Stimulated activated CD4-positive, alpha-beta T cell treated with anti-CD3 and anti-CD28 coated beads, Interleukin-1b, Interleukin-23, amount 100 ng/mL, for 4 hours (primary cell): ENCODE measurements at places on chromosomes 3 and 15.

DNA sequence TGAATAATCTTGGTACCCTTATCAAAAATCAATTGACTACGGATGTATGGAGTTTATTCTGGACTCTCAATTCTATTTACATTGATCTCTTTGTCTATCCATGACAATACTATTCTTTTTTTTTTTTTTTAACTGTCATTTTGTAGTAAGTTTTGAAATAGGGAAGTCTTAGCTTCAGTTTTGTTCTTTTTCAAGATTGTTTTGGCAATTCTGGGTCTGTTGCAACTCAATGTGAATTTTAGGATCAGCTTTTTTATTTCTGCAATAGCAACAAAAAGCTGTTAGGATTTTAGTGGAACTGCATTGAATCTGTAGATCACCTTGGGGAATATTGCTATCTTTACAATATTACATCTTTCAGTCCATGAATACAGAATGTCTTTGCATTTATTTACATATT lies 21.4 kb downstream of the BTLA start:
- DNase-seq = no peak

GRCh38 chr3:18499301-18499700 lies 74.2 kb upstream of the SATB1 start:
- no peak for DNase-seq

GRCh38 chr3:3603351-3603750 lies 195.9 kb upstream of the LRRN1 start:
- DNase-seq = no peak

DNA sequence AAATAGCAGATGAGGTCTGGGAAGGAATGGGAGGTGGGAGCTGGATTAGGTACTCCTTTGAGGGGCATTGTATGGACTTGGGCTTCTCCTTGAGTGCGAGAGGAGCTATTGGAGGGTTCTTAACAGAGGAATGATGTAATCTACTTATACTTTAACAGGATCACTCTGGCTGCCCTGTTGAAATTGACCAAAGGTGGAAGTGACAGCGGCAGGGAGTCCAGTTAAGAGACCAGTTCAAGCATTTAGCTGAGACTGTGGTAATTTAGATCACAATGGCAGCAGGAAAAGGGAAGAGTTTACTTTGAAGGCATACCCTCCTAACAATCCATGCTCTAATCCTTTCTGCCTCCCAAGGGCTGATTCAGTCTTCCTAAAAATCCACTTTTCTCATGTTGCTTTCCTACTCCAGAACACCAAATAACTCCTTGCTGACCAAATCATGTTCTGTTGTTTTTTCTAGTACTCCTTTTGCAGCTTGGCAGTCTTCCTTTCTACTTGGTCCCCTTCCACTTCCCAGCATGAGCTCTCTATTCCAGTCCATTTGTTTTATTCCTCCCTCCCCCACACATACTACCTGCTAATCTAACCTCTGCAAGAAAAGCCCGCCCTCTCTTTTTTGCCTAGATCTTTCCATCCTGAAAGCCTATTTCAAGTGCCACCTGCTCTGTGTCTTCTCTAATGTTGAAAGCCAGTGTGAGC lies 139.4 kb downstream of the NECTIN3 start:
- no peak for DNase-seq

DNA sequence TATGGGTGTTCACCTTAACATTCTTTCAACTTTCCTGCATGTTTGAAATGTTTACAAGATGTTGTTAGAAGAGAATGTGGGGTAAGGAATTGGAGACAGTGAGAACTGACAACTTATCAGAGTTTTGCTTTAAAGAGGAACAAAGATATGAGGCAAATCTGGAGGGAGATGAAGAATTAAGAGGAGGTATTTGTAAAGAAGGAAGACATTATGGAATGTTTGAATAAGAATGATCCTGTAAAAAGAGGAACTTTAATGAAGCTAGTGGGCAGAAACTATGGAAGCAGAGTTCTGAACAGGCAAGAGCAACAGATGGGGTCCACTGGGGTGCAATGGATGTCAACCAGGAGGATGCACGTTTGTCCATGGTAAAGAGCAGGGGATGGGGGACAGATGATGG lies 27.7 kb downstream of the PLD1 start:
- DNase-seq = no peak
